ENCODE measurements at places on chromosomes 1 and 21. TPM values are rescaled to one million over a fixed set of nuclear protein-coding genes. Genes with fewer than 3 reads are reported as not detected.

SYDE2 gene
- 48.9 TPM for total RNA-seq

NR5A2 gene
- total RNA-seq = 8.5 TPM

NBPF4 gene
- not detected for total RNA-seq

DNA sequence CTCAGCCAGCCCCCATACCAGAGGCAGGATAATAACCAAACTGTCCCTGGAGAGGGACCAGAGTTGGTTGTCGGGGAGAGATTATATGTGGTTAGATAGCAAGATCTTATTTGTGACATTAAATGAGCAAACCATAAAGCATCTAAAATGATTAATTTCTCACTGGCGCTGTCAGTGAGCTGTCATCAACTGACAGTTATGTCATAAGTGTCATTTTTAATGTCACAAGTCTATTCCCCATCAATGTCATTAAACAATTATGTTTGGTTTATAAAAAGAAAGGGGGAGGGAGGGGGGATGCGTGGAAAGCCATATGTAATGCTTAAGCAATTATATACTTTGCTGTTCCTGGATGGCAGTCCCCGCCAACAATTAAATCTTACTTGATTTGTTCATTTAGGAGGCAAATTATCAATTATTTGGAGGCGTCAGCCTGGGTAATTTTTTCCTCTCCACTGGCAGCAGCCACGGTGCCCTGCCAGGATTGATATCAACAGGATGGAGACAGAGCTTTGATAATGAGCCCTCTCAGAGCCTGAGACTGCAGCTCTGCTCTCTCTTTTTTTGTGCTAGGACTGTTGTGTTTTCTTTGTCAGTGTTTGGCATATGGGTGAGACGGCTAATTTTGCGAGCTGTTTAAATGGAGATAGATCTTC is 333.6 kb upstream of the CAMK1G start:
- DNase-seq = no peak

Measured in lung (tissue), 17 donors.